ENCODE measurements at places on chromosomes 11 and 22.

- DNase-seq = no peak
Measured at GRCh38 chr11:105670811-105671210, 60.9 kb downstream of the GRIA4 start.

GRCh38 chr22:28899199-28899853 lies 16.0 kb downstream of the ZNRF3 start:
- peak; percentile 66 for DNase-seq

GRCh38 chr11:118441770-118442275 lies 5.5 kb downstream of the KMT2A start:
- no peak for DNase-seq

DNA sequence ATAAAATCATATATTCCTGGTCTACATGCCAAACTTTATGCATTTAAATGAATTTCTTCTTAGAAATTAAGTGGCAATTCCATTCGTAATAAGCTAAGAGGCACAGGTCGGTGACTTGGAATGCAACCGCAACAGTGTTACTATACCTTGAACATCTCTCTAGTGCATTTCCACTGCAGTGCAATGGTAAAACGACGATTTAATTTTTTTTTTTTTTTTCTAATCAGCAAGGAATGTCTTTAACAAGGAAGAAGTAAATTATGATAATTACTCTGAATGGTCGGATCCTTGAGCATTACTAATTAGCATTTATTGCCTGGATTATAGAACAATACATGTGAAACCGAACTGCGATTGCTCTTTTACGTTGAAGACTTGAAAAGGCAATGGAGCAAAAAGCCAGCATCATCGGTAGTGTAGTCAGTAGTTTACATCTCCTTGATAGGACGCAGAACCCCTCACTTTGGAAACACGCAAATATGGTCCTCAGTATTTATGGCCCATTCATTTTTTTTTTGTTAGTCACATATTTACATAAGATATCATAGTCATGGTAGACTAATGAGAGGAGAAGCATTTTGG lies 20.2 kb downstream of the BLID start:
- no peak for DNase-seq

- no peak for DNase-seq
Measured at GRCh38 chr11:27710536-27710935, 10.3 kb upstream of the BDNF start.

DNA sequence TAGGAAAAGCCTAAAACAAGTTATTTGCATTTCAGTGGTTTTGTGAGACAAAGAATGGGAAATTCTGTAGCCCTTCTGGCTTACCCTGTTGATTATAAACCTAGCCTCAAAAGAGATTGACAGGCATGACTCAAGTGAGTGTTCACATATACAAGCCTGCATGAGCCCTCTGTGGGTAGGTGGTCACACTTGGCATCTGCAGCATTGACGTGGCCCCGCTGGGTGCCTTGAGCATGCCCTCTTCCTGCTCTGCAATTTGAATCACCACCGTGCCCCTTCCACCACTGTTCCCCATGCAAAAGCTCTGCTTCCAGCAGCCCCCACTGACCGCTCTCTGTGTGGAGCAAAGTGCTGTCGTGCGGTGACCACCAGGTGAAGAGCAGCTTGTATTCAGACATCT lies 21.0 kb upstream of the ADSL start:
- DNase-seq = no peak

- no peak for DNase-seq
Measured at GRCh38 chr11:64477675-64478074, 113.3 kb upstream of the SLC22A12 start.

DNA sequence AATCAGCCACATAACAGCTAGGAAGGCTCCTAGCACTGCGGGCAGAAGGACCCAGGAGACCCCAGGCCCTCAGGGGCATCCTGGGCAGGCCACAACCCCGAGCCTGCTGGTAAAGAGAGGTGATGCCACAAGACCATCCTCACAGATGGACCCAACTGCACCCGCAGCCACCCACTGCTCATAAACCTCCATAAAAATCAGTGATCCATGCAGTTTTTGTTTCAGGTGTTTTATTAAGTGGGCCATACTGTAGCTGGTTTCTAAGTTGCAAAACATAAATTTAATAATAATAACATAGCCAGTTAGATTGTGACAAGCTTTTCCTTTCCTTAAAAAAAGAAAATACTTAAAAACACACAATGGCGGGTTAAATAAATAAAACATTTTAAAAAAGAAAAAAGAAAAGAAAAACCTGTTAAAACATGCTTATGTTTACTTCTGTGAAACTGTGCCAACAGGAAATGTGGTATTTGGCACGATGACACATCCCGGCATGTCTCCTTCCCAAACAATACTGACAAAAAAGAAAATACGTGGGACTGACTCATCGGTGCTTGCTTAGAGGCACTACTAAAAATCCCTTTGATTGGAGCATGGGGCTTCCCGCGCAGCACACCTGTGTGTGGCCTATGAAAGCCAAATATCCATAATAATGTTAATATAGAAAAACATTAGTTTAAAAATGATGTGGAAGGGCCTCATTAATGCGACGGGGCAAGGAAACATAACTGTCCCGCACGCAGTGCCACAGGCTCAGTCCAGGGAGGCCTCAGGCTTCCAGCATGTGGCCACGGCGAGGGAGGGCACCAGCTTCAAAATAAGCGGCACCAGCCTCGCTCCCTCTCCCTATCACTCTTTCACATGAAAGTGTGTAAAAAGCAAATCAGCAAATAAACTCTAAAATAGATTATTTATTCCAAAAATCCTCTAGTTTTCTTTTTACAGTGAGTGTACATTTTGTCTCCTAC lies 47.5 kb upstream of the SCUBE2 start:
- peak; percentile 81 for DNase-seq

DNA sequence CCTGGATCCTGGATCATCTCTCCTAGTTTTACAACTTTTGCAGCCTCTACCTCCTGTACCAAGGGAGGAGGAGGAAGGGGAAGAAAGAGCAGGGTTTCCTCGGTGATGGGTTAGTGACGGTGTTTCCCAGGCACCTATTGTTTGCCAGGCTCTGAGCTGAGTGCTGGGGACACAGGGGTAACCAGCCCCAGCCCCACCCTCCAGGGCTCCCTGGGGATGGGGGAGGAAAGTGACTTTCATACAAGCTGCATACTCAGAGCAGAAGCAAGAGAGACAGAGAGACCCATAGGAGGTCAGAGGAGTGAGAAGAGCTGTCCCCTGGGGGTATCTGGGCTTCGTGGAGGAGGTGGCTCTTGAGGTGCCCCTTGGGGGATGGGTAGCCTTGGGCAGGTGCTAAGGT lies 89.4 kb upstream of the THY1 start:
- no peak for DNase-seq

- peak; percentile 80 for DNase-seq
Measured at GRCh38 chr22:45688600-45689080, 17.0 kb downstream of the ATXN10 start.

DNA sequence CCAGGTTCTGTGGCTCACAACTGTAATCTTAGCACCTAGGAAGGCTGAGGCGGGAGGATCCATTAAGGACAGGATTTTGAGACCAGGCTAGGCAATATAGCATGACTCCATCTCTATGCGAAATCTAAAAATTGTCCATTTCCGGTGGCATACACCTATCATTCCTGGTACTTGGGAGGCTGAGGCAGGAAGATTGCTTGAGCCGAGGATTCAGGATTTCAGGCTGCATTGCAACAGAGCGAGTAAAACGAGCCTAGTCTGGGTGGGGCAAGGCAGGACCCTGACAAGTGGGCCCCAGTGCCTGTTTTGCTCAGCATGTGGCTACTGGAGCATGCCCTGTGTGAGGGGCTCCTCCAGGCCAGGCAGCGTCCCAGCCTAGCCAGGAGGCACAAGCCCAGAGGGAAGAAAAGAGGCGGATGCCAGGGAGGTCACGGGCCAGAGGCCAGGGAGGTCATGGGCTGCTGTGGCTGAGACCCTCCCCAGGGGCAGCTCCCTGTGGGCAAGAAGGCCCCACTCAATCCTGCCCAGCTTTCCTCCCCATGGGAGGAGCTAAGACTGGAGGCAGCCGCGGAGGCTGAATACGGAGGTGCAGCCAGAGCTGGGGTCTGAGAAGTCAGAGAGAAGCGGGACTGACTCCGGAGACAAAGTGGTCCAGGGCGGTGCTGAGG lies 8.4 kb downstream of the LRRC74B start:
- DNase-seq = no peak

GRCh38 chr11:4381901-4382300 lies 11.6 kb downstream of the TRIM21 start:
- no peak for DNase-seq

DNA sequence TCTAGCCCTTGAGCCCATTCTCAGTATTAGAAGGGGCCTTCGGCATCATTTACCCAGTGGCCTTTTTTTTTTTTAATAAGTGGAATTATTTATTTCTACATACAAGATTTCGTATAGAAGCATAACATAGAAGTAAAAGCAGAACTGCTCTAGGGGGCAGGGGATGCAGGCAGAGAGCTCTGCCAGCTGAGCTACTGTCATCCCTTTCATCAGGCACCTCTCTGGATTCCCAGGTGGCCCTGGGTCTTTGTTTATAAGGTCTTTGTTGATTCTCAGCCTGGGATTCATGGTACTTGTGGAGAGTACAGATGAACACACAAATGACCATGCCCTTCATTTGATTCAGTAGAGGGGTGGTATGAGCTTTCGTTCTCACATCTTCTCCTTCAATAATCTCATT lies 66.4 kb downstream of the GAB2 start:
- DNase-seq = no peak

- DNase-seq = no peak
Measured at GRCh38 chr11:128624269-128625175, 37.2 kb upstream of the ETS1 start.

DNA sequence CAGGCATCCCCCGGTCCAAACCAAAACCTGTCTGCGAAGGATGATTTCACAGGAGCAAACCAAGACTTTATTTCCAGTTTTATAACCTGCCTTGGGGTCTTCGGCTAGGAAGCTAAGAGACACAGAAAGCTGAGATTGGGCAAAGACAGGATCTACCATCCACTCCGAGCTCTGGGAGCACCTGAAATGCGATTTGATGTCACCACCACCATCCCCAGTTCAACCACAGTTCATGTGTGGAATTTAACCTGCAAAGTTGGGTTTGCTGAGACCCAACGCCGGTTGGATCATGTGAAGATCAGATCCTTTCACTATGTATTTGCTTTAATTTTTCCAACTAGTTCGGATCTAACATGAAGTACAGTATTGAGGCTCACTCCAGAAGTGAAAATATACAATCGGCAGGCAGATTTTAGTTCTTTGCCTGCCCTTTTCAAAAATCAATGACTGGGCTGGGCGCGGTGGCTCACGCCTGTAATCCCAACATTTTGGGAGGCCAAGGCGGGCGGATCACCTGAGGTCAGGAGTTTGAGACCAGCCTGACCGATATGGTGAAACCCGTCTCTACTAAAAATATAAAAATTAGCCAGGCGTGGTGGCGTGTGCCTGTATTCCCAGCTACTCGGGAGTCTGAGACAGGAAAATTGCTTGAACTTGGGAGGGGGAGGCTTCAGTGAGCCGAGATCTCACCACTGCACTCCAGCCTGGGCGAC lies 1.4 kb upstream of the C11orf24 start:
- no peak for DNase-seq

- DNase-seq = no peak
Measured at GRCh38 chr11:112795142-112795815, 165.9 kb upstream of the NCAM1 start.

- DNase-seq = no peak
Measured at GRCh38 chr11:43589601-43590250, 90.8 kb upstream of the HSD17B12 start.

- no peak for DNase-seq
Measured at GRCh38 chr11:75907906-75908527, 93.0 kb downstream of the UVRAG start.

- DNase-seq = no peak
Measured at GRCh38 chr22:33871935-33872334, 48.3 kb downstream of the LARGE1 start.

DNA sequence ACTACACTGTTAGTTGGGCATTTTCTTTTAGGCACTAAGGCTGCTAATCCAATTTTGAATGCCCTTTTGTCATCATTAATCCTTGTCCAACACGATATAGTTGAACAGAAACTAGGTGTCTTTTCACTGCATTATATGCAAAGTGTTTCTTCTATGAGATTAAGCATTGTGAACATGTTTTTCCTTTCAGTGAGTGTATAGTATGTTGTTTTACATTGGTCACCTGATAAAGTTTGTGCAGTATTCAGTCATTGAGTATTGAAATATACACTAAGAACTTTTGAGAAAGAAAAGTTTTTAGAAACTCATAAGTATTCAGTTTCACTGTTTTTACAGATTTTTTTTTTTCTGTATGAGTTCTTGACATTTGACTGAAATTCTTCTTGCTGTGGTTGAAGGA lies 59.0 kb downstream of the ZC3H12C start:
- DNase-seq = no peak

- DNase-seq = no peak
Measured at GRCh38 chr11:19379465-19379864, 138.7 kb upstream of the E2F8 start.

GRCh38 chr11:110776081-110776480 lies 63.8 kb upstream of the ARHGAP20 start:
- DNase-seq = no peak

GRCh38 chr11:23112987-23113886 lies 253.0 kb upstream of the CCDC179 start:
- no peak for DNase-seq

DNA sequence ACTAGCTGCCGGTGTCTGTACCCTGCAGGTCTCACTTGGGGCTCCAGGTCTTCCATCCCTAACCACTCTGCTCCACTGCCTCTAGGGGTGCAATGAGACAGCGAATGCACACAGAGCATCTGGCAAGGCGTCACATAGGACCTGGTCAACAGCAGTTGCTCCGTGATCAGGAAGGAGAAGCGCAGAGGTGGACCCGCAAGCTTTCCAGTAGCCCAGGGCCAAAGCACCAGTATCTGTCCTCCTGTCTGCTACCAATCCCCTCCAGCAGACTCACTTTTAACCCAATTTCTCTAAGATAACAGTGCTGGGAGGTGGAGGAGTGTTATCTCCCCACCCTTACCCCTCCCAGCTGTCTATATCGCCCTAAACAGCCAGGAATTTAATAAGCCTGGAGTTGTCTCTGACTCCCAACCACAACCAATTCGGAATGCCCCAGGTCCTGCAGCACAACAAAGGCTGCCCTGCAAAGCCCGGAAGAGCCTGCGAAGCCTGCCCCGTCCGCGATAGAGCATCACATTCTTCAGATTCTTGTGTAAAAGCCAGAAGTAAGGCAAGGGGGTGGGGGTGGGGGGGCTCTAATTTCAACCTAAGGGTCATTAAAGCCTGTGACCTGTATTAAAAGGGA lies 19.3 kb downstream of the MYH9 start:
- DNase-seq = no peak

- DNase-seq = no peak
Measured at GRCh38 chr11:128575961-128576350, 11.4 kb downstream of the ETS1 start.
